CD4-positive, CD25-positive, alpha-beta regulatory T cell (primary cell): ENCODE measurements at places on chromosomes 13 and 19. TPM values are rescaled to one million over a fixed set of nuclear protein-coding genes. Genes with fewer than 3 reads are reported as not detected.

GRCh38 chr13:24662195-24663088, 17.8 kb upstream of the ATP12A start:
- no peak for DNase-seq
- no peaks in the 10 kb centered on the region for H3K36me3 ChIP-seq
- H3K4me3 ChIP-seq = no peak overlapping the region

DNA sequence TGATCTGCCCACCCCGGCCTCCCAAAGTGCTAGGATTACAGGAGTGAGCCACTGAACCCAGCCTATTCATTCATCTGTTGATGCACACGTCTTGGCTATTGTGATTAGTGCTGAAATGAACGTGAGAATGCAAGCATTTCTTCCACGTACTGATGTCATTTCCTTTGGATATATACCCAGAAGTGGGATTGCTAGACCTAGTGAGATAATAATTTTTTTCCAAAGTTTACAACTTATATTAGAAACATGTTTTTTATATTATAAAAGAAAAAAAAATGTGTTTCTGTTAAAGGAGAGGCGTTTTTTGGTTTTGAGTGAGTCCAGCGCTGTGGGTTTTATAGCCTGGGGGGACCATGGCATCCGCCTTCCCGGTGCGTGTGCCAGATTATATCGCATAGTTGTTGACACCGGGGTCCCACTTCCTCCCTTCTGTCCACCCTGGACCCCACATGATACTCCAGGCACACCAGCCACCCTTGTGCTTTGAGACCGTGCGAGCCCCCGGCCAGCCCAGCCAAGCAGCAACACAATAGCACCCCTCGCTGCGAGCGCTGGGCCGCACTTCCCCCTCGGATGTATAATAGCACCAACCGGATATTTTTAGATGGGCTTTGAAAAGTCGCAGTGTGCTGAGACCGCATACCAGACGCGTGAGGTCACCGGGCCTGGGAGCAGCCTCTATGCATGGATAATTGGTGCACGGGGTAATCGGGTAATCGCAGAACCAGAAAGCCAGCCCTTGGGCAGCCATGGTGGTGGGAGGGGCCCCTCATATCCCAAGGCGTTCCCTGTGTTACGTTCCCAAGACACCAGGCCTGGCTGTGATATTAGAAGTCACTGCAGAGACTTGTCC, 59.6 kb downstream of the MYO9B start:
- no peaks in the 10 kb centered on the region for H3K36me3 ChIP-seq
- DNase-seq = peak; percentile 37
- H3K4me3 ChIP-seq = no peak overlapping the region
- H3K4me1 ChIP-seq = peaks cover 3% of the 10 kb centered on the region

DNA sequence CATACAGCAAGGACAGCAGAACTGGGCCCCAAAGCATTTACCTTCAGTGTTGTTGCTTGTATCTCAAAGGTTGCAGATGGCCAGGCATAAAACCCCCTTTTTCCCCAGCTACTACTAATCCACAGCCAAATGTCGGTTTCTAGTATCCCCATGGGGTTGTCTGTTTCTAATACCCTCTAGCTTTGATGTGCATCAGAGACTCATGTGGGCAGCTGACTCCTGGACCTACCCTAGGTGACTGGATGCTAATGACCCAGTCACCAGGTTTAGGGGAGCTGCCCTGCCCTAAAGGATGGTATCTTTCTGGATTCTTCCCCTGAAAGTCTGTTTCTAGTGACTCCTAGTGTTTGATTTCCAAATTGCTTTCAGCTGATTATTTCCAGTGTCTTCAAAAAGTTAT, 23.9 kb downstream of the TJP3 start:
- DNase-seq = no peak
- H3K27me3 ChIP-seq = no peaks in the 10 kb centered on the region
- no peak overlapping the region for H3K27ac ChIP-seq
- H3K4me3 ChIP-seq = no peak overlapping the region
- H3K4me1 ChIP-seq = no peaks in the 10 kb centered on the region

- DNase-seq = no peak
- H3K4me1 ChIP-seq = peaks cover 11% of the 10 kb centered on the region
- H3K27ac ChIP-seq = no peak overlapping the region
- H3K27me3 ChIP-seq = peaks cover 4% of the 10 kb centered on the region
- H3K36me3 ChIP-seq = no peaks in the 10 kb centered on the region
Measured at GRCh38 chr19:288911-289310, 2.3 kb downstream of the PLPP2 start.

DNA sequence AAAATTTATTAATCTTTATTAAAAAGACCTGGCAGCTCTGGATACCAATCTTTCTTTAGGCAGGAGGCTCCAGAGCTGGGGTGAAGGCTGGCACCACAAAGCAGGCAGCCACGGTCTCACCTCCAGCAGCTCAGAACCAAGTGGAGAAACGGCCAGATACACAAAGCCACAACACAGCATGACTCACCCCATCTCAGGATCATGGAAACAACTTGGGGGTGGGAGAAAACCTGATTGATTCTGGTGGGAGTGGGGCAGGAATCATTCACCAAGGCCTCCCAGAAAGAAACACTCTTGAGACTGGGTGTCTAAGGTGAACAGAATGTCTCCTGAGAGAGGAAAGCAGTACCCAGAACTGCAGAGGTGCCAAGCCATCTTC, 64.2 kb downstream of the CRYL1 start:
- no peak for DNase-seq
- H3K27me3 ChIP-seq = no peaks in the 10 kb centered on the region

GRCh38 chr13:67228031-67228430, 2.1 kb downstream of the PCDH9 start:
- peaks cover 15% of the 10 kb centered on the region for H3K27me3 ChIP-seq
- no peak for DNase-seq
- H3K36me3 ChIP-seq = no peaks in the 10 kb centered on the region
- peaks cover 22% of the 10 kb centered on the region for H3K4me1 ChIP-seq

DNA sequence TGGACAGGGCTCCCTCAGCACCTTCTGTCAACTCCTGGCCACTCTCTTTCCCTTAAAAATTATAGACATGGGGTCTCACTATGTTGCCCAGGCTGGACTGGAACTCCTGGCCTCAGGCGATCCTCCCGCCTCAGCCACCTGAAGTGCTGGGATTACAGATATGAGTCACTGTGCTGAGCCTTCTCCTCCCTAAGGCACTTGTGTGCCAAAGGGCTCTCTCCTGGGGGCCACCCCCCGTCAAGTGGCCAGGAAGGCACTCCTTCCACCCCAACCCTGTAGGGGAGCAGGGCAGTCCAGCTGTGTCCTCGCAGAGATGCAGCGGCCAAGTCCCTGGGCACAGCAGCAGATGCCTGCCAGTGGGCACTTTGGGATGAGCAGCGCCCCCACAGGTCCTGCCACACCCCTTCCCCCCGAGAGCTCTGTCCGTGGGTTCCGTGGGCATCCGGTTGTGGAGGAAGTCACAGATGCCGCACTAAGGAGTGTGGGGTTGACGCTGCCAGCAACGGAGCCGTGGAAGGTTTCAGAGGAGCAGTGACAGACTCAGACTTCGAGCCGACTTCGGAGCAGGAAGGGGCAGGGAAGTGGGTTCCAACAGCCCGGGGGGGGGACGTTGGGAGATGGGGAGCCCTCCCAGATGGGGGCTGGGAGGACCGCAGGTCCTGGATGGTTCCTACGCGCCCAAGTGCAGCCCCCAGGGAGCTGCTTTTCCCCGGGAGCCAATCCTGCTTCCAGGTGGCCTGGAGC, 3.3 kb upstream of the UQCR11 start:
- peaks cover 48% of the 10 kb centered on the region for H3K4me1 ChIP-seq
- H3K27me3 ChIP-seq = no peaks in the 10 kb centered on the region
- peak overlapping the region; percentile 51 for H3K27ac ChIP-seq
- DNase-seq = peak; percentile 33

DNA sequence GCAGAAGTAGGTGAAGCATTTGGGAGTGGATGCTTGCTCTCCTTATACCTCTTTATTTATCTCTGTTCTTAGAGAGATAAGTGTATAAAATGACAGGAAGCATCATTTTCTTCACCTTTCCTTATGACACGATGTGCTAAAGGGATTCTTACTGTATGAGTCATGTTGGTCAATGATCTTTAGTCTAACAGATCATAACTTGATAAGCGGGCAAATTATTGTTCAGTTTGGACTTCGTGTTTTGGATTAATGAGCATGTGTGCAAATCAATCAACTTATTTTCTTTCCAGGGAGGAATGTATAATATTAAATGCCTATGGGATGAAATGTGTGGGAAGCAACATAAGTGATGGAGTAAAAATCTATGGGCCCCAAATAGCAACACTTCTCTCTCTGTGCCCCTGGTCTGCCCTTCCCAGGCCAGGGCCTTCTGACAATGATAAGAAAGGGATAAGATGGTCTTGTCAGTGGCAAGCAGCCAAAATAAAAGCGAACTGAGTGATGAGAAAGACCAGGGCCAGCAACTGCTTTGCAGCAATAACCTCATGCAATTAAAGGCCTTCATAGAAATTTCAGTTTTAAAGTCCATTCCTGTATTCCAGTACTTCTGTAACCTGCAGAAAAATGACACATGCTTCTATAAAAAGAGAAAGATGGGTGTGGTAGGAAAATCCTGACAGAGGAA, 61.4 kb downstream of the SLC10A2 start:
- no peak overlapping the region for H3K4me3 ChIP-seq
- H3K36me3 ChIP-seq = no peaks in the 10 kb centered on the region
- DNase-seq = no peak
- H3K4me1 ChIP-seq = no peaks in the 10 kb centered on the region
- no peak overlapping the region for H3K27ac ChIP-seq

Gene ZNF586
- total RNA-seq = 39.4 TPM
